ENCODE measurements at places on chromosomes 1 and 21.

DNA sequence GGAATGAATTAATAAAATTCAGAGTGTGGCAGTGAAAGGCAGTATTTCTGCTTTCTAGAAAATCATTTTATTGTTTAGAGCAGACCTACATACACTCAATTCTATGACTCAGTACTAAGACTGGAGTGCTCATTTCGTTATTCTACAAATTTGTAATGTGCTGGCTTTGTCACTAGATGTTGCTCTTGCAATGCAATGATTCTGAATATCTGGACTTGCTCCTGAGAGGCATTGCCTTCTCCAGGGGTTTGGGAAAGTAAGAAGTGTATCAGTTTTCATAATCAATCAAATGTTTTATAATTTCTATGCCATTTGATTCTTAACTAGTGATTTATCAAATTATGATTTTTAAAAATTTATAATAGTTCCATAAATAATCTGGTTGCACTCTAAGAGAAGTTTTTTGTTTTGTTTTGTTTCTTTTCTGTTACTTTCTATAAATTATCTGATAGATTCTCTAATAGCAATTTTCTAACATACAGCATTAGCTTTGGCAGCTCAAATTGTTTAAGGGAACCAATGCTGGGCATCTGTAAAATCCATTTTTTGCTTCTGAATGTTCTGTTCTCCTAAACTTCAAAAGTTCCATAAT is 280.5 kb upstream of the SGIP1 start:
- DNase-seq: peak; percentile 57

DNA sequence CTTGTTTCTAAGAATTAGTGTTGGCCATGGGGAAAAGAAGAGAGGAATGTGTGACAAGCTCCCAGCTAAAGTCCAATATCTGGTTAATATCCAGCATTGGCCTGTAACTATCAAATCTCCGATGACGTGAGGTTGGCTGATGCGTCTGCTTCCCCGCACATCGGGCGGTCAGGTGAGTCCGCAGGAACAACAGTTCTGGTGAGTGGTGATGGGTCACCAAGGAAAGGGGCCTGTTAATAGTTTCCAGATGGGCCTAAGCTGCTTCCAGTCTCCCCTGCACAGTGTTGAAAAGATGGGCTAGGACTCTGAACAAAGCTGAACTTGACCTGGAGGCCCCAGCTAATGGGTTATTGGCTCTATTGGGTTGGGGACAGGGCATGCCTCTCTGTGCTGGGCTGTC is 193.1 kb upstream of the EDN2 start:
- DNase-seq: no peak

- DNase-seq: peak; percentile 75
These were observed 5.4 kb downstream of the CDKN2C start for GRCh38 chr1:50975436-50975835.

- DNase-seq: no peak
These were observed 63.1 kb upstream of the CNN3 start for GRCh38 chr1:94989911-94990473.

- DNase-seq: no peak
These were observed 13.2 kb upstream of the IGSF3 start for GRCh38 chr1:116680752-116681151.

- DNase-seq: no peak
These were observed 163.1 kb downstream of the PGBD5 start for GRCh38 chr1:230262867-230263567.

GRCh38 chr1:45545019-45545493 is 5.6 kb upstream of the AKR1A1 start:
- DNase-seq: no peak

GRCh38 chr1:160006312-160006940 is 25.4 kb downstream of the PIGM start:
- peak; percentile 46 for DNase-seq

GRCh38 chr1:1272341-1273208 is 1.1 kb downstream of the UBE2J2 start:
- DNase-seq: no peak

- DNase-seq: no peak
These were observed 41.7 kb downstream of the ADARB1 start for GRCh38 chr21:45116066-45116465.

- no peak for DNase-seq
These were observed 119.0 kb downstream of the AK5 start for GRCh38 chr1:77400781-77401180.

DNA sequence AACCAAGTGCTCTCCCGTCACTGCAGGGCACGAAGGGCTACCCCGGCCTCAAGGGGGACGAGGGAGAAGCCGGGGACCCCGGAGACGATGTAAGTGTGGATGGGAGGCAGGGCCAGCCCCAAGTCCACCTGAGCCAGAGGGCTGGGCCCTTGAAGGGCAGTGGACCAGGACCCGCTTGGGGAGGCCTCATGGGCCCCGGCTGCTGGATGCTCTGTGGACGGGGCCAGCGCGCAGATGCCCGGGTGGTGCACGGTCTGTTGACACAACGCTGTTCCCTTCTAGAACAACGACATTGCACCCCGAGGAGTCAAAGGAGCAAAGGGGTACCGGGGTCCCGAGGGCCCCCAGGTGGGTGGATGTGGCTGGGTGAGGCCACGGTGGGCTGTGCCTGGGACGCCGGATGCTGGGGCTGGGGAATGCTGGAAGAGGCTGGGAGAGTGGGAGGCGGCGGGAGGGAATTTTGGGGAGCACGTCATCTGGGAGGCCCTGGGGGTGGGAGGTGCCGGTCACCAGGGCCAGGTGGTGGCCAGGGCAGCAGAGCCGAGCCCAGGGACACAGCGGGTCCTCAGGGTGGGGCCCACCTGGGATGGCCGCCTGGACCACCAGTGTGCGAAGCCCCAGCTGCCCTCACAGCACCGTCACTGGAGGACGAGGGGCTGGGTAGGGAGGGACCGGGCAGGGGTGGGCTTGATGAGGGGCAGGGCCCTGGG is 17.5 kb downstream of the COL6A1 start:
- no peak for DNase-seq

- DNase-seq: no peak
These were observed 126.4 kb upstream of the ARHGEF16 start for GRCh38 chr1:3327936-3328590.

- peak; percentile 83 for DNase-seq
These were observed 27.8 kb downstream of the ILDR2 start for GRCh38 chr1:166947398-166948043.

DNA sequence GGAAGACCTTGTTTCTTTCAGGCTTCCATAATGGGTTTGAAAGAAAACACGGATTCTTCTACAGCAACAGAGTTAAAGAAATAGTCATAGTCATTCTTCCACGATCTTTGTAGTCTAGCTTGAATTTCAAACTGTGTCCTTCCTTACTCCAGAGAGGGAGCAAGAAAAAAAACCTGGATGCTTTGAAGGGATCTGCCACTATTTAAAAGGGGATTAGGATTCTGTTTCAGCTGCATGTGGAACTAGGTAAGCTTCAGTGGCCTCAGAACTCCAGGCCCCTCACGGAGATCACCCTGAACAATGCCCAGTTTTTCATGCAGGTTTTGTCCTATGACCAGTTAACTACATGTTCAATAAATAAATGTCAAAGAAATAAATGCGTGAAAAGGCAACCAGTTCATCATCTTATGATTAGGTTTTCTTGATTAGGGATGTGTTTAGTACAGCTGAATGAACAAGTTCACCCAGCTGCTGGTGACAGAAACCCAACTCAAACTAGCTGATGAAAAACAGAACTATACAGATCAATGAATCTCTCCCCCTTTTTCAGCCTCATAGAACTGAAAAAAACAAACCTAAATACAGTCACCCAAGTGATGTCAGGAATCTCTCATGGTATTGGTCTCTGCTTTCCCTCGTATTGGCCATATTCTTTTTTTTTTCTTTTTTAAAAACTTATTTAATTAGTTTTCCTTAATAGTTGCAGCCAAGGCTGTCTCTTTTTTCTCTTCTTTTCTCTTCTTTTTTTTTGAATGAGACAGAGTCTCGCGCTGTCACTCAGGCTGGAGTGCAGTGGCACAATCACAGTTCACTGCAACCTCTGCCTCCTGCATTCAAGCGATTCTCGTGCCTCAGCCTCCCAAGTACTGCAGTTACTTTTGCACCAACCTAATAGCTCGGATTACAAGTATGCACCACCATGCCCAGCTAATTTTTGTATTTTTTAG is 14.6 kb upstream of the MPZL1 start:
- DNase-seq: no peak

- no peak for DNase-seq
These were observed 4.7 kb downstream of the IGSF8 start for GRCh38 chr1:160093624-160094290.

GRCh38 chr1:18575620-18576019 is 55.0 kb upstream of the PAX7 start:
- peak; percentile 50 for DNase-seq

GRCh38 chr1:30698401-30698981 is 24.9 kb downstream of the MATN1 start:
- DNase-seq: no peak

- DNase-seq: no peak
These were observed 29.2 kb downstream of the NEGR1 start for GRCh38 chr1:72253132-72253531.

DNA sequence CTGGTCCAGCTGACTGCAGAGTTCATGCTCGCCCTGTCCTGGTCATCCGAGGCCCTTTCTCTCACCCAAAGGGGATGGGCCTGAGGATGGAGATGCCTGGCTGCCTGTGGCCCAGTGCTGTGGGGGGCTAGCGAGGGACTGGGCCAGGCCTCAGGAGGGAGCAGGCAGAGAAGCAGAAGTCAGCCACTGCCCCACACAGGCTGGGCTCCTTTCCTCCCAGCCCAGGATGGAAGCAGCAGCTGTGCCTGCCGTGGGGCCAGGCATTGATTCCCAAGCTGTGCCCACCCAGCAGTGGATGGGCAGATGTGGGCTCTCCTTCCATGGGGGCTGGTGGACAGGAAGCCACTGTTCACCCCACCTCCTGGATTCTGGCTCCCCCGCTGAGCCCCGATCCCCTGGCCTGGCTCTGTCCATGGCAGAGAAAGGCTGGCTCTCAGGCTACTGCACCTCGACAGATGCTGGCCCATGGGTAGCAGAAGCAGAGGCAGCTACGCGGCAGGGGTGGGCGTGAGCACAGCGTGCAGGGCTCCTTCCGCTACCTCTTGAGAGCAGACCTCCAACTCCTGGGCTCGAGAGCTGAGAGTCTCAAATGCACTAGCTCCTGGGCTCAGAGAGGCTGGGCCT is 24.6 kb downstream of the RUNX3 start:
- DNase-seq: no peak

- no peak for DNase-seq
These were observed 16.9 kb downstream of the GADD45A start for GRCh38 chr1:67701876-67702275.

DNA sequence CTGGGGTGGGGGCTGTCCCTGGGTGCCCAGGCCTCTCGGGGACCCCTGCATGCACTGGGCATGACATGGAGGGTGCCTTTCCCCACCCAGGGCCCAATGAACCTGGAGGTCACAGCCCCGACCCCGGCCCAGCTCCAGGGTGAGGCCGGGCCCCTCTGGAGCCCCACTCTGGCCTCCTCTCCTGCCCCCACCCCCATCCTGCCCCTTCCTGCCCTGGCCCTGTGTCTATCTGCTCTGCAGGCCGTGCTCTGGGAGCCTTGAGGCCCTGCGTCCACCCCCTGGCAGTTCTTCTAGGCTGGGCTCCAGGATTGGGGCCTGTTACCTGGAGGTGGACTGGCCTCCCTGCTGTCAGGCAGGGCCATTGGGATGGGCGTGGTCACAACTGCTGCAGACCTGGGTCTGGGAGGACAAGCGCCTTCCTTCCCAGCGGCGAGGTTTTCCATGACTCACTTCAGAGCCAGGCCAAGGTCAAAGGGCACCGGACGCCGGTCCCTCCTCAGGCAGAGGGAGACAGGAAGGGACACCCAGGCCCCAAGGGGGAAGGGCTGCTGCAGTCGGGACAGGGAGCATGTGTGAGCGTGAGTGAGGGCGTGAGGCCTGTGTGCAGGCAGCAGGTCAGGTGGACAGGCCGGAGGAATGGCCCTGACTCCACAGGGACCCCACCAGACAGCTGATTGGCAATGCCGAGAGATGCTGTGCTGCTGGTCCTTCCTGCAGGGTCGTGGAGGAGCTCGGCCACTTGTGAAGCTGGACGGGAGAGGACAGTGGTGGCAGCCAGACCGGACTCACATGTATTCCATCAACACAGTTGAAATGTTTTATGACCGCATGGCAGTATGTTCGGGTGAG is 31.1 kb upstream of the POFUT2 start:
- DNase-seq: no peak

GRCh38 chr21:44967082-44968047 is 27.5 kb downstream of the SLX9 start:
- no peak for DNase-seq

GRCh38 chr1:1426496-1427105 is 5.5 kb upstream of the ANKRD65 start:
- no peak for DNase-seq

- peak; percentile 74 for DNase-seq
These were observed 642 bp downstream of the RSRP1 start for GRCh38 chr1:25246600-25247023.

Measured in NCI-H1417 (cell line).